ENCODE measurements at places on chromosomes 2 and 18.

- DNase-seq: no peak
Observed at GRCh38 chr2:67216103-67216502, 181.0 kb upstream of the ETAA1 start.

DNA sequence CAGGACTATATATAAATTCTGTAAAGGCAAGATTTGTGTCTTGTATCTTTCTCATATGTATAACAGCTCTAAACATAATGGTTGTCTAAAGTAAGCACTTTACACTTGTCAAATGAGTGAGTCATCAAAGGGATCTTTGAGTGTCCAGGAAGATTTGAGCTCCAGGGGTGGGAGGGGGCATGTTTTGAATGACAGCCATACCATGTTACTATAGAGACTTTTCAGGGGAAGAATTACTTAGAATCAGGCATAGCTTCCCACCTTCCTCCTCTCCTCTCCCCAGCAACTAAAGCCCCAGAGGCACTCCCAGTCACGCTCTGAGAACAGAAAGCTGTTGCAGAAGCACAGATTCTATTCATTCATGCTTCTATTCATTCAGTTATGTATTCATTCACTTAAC is 65.8 kb upstream of the ALK start:
- no peak for DNase-seq

GRCh38 chr2:156565066-156565710 is 129.0 kb downstream of the GPD2 start:
- DNase-seq: no peak

DNA sequence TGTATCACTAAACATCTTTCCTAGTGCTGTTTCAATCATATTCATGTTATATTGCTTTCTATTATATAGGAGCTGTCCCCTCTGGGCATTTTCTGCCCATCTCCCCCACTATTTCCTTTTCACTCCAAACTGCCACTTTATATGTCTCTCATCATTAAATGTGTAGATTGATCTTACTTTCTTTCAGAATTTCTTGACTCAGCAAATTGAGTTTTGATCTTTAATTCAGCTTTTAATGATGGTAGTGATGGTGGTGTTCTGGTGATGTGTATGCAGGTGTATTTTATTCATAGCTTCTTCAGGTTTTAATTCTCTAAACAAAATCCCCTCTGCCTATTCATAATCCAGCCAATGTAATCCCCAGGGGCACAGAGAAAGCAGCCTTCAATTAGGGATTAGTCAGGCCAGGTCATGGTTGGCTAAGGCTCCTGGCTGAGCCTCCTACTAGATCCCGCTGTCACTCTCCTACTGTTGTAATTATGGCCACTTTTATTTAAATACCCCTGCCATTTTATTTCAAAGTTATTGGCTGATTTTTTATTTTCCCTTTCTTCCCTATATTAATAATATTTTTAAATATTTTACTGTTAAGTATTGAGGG is 325.4 kb downstream of the SPAG16 start:
- DNase-seq: no peak

DNA sequence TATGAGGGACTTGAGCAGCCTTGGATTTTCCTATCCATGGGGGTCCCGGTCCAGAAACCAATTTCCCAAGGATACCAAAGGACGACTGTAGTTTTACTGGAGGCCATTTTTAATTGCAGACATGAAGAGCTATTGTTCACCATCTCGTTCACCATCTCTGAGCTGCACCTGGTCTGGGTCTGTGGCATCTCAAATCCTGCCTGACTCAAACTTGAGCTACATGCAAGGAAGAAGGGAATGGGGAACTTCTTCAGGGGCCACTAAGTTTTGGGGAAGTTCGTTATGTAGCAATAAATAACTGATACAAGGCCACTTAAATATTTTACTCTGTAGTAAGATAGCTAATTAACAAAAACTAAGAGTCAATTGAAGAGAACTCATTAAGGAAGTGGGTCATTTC is 2.1 kb upstream of the SMCHD1 start:
- DNase-seq: no peak

DNA sequence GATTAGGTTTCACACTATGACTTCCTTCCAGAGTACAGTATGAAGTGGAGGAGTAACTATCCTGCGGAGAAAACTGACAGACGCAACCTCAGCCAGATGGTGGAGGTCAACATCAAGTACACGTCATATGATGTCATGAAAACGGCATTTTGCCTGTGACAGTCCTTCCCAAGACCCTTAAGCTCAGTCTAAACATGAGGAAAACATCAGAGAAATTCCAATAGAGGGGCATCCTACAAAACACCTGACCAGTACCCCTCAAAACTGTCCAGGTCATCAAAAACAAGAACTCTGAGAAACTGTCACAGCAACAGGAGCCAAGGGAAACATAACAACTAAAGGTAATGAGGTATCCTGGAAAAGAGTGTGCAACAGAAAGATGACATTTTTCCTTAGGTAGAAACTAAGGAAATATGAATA is 1.7 kb downstream of the RNU4ATAC start:
- DNase-seq: no peak

DNA sequence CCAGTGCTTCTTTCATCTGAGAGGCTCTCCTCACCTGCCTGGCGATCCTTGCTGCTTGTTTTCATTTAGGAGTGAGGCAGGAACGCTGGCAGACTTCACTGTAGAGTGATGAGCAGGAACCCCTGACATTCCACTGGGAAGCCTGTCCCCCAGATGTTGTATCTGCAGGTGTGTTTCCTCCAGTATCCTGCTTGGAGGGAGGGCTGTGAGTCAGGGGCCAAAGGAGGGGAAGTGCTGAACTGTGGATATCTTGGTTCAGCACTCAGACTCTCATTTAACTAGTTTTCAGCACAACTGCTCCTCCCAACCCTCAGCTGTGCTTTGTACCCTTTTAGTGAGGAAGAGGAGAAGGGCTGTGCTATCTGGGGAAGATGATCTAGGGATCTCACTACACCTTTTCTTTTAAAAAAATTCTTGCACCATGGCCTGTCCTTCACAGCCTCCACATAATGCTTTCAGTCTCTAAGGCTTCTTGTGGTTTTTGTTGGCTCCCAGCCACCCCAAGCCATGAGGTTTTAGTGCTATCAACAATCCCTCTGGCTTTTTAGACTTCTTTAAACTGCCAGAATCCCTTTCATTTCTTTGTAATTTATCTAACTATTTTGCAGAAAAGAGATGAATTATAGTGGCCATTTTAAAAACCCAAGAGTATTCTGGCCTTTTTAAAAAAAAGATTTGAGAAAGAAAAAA is 11.2 kb downstream of the ANKAR start:
- peak; percentile 16 for DNase-seq

GRCh38 chr2:119520696-119521432 is 3.4 kb downstream of the SCTR start:
- DNase-seq: no peak

- peak; percentile 15 for DNase-seq
Observed at GRCh38 chr18:28176948-28177827, at the start of gene CDH2. Gene CDH2, minus strand, starts transcription at chr18:28177130. Its CDS starts 108 bp downstream, at chr18:28177022.

- DNase-seq: no peak
Observed at GRCh38 chr18:76805221-76805620, 17.1 kb upstream of the ZNF236 start.

GRCh38 chr2:215189393-215189792 is 51.0 kb upstream of the ABCA12 start:
- DNase-seq: no peak

- DNase-seq: no peak
Observed at GRCh38 chr2:191894681-191895147, 47.8 kb upstream of the CAVIN2 start.

DNA sequence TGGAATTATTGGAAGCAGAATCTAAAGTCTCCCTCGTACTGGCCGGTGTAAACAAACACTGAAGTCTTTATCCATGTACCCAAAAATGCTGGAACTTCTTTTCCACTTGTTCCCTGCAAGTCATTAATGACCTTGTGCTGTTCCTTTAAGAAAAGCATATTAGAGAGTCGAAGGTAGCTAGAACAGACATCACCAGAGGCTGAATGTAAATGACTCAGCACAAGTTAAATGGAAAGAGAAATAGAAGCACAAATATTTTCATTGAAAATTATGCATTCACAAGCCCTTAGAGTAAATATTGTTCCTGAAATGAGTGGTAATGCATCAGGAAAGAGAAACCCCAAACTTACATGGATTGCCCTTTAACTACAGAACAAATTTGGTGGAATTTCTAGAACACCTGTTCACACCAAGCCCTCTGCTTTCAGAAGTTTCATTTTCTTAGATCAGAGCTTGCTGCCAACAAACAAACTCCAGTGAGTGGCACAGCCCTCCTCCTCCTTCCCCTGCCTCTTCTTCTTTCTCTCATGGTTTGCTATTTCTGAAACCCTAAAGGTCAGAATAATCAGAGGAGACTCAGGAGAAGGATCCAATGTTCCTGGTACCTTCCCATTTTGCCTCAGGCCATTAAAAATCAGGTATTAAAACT is 264.3 kb downstream of the TXNL1 start:
- no peak for DNase-seq

DNA sequence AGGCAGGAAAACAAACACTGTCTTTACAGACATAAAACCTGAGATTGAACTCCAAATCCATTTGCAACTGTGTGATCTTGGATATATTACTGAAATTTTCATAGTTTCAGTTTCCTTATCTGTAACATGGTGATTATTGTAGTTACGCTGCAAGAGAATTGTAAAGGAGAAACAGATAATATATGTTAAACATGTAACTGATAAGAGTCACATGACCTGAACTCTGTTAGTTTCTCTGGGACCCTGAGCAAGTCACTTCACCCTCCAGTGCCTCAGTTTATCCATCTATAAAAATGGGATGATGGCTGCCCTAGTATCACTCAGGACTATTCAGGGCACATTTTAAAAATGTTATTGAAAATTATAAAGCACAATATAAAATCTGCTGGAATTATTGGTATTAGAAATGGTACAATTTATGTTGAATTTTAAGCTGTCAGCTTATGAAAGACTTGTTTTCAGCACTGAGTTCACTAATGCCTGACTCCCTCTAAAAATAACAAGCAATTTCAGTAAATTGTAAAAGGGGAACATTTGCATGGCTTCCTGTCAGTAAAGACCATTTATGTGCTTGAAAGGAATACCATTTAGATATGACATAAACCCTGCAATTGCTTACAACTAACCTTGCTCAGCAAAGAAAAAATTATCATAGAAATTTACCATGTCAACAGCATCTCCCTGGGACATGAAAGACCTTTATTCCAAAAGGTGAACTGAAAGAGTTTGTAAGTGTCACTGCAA is 393.5 kb downstream of the RAD51AP2 start:
- DNase-seq: no peak

- no peak for DNase-seq
Observed at GRCh38 chr2:88838165-88838635, 146.7 kb downstream of the RPIA start.

- no peak for DNase-seq
Observed at GRCh38 chr2:128513116-128513960, 194.7 kb upstream of the HS6ST1 start.

GRCh38 chr2:68861330-68861729 is 9.9 kb downstream of the BMP10 start:
- DNase-seq: no peak

- DNase-seq: no peak
Observed at GRCh38 chr2:23912054-23912453, 14.9 kb downstream of the ATAD2B start.

GRCh38 chr18:42163321-42163720 is 208.3 kb downstream of the PIK3C3 start:
- DNase-seq: no peak

DNA sequence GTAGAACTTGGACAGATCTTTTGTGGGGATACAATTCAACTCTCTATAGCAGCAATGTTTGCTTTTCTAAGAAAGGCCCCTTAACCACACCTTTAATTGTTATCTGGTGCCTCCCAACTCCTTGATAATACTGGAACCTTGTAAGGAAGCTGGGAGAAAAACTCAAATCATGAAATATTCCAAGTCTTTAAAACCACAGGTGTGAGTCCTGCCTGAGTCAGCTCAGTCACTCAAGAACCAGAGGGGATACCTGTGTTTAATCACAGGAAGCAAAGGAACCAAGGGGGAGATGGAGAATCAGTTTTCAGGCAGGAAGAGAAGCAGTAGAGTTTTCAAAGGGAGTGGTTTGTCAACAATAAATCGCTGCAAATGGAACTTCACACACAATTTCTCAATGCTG is 159.9 kb downstream of the LAMA3 start:
- DNase-seq: no peak

DNA sequence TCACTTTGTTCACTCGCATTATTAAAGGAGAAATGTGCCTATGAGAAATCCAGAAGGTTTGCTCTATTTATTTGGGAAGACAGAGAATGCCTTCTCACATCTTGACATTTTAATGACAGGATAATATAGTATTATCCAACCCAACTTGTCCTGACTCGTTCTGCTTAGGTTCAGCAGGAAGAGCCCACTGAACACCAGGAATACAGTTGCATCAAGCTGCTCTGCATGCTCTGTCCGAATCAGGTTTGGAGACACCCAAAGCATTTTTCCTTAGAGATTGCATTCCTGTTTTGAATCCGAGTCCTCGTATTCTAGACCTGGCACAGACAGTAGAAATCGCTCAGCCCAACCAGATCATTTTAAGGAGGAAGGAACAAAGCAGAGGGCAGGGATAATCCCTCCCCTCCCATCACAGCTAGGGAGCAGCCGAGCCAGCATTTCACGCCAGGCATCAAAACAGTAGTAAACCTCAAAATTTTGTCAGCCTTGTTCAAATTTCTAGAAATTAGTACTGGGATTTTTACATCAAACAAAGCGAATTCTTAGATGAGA is 837.4 kb upstream of the ID2 start:
- no peak for DNase-seq

- DNase-seq: no peak
Observed at GRCh38 chr2:187878112-187878511, 323.9 kb upstream of the TFPI start.

GRCh38 chr2:95007031-95007609 is 18.4 kb upstream of the MAL start:
- no peak for DNase-seq

DNA sequence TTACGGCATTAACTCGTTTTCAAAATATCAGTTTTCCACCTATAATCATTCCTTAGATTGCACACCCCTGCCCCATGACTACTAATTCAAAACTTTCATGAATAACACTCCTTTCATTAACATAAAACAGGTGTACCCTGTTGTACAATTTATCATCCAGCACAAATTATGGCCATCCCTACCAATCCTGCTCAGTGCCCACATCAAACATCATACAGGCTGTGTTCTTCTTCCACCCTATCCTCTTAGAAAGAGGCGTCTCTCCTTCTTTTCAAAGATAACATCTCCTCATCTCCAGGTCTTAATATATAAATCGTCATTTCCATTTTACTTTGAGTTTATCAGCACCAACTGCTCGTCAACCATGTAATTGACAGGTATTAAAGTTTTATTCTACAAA is 67.6 kb downstream of the SLC66A3 start:
- no peak for DNase-seq

- no peak for DNase-seq
Observed at GRCh38 chr2:143885461-143885860, 634.5 kb downstream of the ZEB2 start.

DNA sequence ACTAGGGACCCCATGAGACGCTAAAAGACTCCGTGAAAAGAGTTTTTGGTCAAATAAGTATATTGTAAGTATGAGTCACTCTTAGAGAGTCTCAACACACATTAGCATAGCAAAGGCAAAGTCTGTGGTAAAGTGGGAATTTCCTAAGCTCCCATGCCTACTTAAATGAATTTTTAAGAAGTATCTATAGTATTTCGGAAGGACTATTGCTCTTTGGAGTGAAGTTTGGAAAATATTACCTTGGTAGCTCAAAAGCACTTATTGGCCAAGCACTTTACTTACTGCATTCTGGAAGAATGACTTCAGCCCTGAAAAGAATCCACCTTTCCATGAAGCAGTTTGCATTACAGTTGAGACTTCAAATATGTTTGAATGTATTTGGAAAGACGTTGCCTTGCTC is 57.1 kb downstream of the CAVIN2 start:
- no peak for DNase-seq
